ENCODE measurements at places on chromosomes 2 and 18.

DNA sequence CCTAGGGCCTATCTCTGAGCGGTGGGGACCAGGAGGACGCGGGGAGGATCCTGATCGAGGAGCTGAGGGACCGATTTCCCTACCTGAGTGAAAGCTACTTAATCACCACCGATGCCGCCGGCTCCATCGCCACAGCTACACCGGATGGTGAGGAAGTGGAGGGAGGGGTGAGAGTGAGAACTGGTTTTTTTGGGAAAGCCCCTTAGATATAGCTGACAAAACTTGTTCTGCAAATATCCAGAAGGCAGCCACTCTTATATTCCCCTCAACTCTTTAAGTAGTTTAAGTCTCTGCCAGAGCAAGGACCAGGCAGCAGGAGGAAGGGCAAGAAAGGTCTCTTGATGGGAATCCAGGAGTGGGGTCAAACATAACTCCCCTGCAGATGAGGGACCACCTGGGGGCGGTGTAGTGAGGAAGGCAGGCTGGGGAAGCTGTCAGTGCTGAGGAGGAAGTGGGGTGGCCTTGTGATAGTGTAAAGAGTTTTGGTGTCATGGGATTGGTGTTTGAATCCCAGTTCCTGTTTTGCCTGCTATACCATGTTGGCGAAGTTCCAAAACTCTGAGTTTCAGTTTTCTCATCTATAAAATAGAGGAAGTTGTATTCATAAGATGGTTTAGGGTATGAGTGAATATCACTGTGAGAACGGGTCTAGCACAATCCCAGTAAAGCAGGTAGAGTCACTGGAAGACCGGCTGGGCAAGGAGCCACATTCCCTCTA is 3.4 kb downstream of the NAGK start:
- DNase-seq = no peak

DNA sequence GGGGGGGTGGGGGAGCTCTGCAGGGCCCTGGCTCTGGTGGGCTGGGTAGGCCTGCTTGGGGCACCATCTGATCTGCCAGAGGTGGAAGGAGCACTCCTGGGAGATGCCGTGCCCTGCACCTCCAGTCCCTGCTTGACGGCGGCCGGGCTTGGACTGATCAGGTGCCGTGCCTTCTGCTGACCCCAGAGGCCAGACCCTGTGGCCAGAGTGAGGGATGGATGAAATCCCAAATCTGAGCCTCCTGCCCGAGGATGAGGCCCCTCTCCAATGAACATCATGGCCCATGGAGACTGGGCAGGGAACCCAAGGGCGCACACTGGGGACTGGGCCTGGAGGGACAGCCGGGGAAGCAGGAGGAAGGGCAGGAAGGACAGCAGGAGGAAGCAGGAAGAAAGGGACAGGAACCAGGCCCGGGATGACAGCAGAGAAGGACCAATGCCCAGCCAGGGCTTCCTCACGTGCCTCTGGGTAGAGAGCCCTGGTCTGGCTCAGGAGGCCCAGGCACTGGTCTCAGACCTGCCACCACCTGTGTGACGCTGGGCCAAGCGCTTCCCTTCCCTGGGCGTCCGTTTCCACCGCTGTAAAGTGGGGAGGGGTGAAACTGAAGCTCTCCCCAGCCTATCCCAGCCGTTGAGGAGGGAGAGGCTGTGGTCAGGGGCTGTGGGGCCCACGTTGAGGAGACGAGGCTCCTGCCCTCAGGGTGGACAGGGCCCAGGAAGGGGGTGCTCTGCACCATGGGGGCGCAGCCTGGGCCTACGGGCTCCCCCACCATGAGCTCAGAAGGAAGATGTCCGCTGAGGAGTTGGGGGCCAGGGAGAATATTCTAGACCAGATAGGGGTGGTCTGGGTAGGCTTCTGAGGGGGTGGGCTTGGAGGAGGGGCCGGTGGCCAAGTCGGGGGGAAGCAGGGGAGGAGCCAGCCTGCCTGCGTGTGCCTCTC is 1.0 kb upstream of the GPR35 start:
- no peak for DNase-seq

GRCh38 chr18:24534271-24534670 is 73.8 kb downstream of the HRH4 start:
- DNase-seq = no peak

DNA sequence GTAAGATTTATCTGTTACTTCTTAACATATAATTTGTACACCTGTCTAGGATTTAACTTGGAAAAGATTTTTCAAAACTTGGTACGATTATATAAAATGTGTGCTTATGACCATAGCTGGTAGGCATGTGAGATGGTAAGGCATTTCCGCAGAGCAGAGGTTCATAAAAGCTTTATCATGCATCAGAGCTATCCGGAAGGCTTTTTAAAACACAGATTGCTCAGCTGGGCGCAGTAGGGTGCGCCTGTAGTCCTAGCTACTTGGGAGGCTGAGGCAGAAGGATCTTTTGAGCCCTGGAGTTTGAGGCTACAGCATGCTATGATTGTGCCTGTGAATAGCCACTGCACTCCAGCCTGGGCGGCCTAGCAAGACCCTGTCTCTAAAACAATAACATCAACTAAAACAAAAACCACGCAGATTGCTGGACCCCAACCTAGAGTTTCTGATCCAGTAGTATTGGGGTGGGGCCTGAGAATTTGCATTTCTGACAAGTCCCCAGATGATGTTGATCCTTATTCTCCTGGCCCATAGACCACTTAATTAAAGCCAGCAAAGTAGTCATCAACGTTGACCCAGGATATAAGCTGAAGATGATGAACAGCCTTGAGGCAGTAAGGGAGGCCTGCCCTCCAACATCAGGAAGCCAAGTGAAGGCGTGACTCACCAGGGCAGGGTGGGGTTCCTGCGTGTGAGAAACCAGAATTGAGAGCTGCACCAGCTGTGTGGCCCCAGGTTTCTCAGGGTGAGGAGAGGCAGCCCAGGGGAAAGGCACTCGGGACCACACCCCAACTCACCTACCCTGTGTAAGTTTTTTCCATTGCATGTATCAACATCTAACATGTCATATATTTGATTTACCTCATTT is 21.6 kb upstream of the SLC20A1 start:
- peak; percentile 84 for DNase-seq

GRCh38 chr2:6392354-6392753 is 473.4 kb downstream of the CMPK2 start:
- DNase-seq = no peak

- peak; percentile 28 for DNase-seq
These were observed 833.7 kb upstream of the CHAC2 start for GRCh38 chr2:52933878-52934277.

DNA sequence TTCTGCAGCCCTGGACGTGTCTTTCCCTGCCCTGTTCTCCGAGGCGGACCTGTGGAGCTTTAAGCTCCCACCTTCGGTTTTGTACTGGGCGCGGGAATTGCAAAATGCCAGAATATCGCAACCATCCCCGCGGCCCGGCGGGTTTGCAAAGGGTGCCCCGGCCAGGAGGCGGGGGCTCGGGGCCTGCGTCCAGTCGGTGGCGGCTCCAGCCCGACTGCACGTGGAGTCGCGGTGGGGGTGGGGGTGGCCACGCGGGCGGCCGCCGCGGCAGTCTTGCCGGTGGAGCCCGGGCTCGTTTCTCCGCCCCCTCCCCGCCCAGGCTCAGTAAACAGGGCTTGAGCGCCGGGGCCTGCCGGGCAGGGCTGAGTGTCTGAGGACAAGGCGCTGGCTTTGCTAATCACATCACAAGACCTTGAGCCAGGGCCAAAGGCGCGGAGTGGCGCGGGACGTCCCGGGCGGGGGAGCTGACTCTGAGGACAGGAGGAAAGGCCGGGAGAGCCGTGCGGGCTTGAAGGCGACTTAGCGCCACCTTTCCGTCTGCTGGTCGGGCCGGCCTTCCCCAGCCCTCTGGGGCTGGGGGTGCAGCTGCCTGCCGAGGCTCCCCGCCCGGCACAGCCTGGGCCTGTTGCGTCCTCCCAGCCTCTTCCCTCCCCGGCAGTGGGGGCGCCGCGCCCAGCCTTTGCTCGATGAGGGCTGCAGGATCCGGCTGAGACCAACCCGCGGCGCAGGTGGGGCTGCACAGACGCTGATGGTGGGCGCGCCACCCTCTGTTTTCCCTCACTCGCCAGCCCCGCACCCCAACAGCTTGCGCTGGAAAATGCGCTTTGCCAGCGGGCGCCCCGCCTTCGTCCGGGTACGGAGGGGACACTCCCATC is 786 bp upstream of the ZFP36L2 start:
- DNase-seq = peak; percentile 85

DNA sequence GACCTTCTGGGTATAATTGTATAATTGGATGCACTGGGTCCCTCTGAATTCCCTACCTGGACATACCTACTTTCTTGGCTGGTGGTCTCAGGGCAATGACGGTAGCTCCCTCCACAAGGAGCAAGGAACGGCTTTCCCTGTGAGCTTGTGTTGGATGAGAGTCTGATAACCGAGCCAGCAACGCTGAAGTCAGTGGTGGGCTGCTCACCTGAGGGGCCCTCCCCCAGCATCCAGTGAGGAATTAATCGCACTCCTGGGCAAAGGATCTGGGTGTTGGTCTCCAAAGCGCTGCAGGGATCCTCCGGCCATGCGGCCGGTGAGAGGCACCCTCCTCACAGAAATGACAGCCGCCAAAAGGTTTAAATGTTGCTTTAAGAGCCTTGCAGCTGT is 47.1 kb downstream of the LONRF2 start:
- no peak for DNase-seq

DNA sequence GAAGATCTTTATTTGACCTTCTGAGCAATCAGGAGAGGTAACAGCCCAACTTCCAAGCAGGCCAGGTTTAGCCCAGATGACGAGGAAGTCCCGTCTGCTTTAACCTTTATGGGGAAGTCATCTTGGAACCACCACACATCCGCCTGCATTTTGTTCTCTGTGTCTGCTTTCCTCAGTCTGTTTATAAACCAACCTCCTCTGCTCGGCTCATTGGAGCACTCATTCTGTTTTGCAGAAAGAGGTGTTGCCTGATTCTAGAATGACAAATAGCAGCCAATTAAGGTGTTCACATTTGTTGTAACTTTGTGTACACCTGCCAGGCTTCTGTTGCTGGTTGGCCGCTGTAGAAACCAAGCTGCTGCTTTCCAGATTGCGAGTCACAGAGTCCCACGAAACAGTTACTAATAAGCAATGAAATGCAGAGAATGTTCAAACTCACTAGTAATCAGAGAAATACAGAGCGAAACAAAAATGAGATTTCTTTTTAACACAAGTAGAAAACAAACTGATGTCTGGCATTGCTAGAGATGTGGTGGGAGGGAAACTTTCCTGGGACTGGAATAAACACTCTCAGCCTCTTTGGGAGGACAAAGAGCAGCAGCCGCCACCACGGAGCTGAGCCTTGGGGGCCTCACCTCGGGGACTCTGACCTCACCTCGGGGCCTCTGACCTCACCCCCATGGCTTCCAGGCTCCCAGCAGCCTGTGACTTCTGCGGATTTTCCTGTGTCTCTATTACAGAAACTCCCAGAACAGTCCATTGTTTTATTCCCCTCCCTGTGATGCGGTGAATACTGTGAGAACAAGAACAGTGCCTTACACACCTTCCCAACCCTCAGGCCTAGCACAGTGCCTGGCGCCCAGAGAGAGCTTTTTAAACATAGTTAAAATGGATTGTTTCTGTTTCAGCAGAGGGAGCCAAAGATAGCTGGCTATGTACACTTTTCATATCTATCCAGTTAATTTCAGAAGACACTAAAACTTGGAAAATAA is 64.0 kb downstream of the MBP start:
- peak; percentile 88 for DNase-seq

GRCh38 chr18:31929273-31929672 is 13.7 kb downstream of the TRAPPC8 start:
- DNase-seq = no peak

- no peak for DNase-seq
These were observed 56.3 kb upstream of the MAPRE3 start for GRCh38 chr2:26913999-26914658.

All from iris pigment epithelial cell (primary cell).